H9 (cell line): ENCODE measurements at places on chromosomes 16 and 17. TPM values are rescaled to one million over a fixed set of nuclear protein-coding genes. Genes with fewer than 3 reads are reported as not detected.

DNA sequence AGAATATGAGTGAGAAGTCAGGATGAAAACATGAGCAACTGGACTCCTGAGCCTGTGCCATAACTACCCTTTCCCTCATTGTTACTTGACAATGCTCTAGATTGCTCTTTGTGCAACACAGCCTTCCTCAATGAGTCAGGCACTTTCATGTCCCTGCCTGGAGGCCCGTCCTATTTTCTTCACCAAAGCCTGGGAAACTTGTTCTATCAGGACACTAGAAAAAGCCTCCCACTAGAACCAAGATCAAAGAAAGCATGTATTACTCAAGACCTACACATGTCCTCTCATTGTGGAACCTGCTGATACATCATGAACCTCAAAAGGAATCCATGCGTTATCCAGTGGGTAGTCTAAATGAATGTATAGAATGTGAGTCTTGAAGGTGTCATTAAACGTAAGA is 624.5 kb downstream of the TOX3 start:
- DNase-seq: no peak

Gene PTX4
- 0.20 TPM in 1 of 2 replicates, not detected in the other for total RNA-seq

Gene TBC1D26
- total RNA-seq: 0.77 and 0.83 TPM in 2 replicates

DNA sequence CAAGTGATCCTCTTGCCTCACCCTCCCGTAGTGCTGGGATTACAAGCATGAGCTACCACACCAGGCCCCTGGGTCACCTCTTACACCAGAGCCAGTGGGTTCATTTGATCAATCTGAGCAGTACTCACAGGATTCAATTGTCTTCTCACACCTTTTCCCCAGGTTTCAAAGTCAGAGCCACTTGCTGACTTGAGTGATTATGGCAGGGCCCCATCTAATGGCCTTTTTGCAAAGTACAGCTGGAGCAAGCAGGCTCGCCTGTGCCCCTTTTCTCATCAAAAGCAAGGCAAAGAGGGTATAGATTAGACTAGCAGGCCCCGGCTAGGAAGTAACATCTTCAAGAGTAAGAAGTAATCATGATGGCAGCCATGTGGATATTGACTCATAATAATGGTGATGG is 114.8 kb upstream of the NOL11 start:
- DNase-seq: peak; percentile 84

Gene AIPL1
- 0.24 and 0.57 TPM in 2 replicates for total RNA-seq
